NCI-H2081 (cell line): ENCODE measurements at places on chromosomes 7 and 10.

GRCh38 chr10:1095498-1095897 lies 39.3 kb downstream of the WDR37 start:
- DNase-seq, result no peak

- DNase-seq, result no peak
Observed at GRCh38 chr7:55185941-55186609, 167.3 kb downstream of the EGFR start.

DNA sequence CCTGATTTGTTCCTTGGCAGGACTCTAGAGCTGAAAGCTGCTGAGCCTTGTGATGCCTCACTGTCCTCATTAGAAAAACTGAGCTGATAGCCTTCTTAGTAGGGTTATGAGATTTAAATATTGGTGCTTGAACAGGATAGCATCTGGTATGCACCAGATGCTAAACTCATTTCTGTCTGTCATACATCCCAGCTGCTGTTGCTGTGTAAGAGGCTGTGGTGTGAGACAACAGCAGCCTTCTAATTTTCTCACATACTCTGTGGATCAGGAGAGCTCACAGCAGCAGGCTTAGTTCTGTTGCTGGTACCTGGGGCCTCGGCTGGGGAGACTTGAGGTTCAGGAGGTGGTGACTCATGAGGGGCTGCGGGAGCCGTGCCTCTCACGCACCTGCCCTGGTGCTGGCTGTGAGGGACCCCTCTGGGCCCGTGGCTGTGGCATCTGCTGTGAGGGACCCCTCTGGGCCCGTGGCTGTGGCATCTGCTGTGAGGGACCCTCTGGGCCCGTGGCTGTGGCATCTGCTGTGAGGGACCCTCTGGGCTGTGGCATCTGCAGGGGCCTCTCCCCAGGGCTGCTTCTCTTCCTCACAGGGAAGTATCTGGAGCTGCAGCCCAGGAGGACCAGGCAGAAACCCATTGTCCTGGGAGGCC lies 12.5 kb downstream of the DYNC2I1 start:
- no peak for DNase-seq

DNA sequence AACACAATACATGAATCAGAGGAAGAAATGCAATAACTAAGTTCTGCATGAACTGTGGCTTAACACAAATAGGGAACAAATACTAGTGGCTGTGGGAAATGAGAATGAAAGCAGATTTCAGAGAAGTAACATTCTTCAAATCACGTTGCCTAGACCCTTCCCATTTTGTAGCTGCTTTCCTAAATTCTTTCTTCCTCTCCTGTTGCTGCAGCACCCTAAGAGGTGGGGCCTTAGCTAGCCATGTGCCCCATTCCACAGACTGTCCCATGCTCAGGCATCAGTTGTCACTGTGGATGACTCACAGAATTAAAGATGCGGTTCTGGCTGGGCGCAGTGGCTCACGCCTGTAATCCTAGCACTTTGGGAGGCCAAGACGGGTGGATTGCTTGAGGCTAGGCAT lies 704.7 kb upstream of the C7orf33 start:
- DNase-seq, result no peak
